ENCODE measurements at places on chromosomes 11 and 22.

DNA sequence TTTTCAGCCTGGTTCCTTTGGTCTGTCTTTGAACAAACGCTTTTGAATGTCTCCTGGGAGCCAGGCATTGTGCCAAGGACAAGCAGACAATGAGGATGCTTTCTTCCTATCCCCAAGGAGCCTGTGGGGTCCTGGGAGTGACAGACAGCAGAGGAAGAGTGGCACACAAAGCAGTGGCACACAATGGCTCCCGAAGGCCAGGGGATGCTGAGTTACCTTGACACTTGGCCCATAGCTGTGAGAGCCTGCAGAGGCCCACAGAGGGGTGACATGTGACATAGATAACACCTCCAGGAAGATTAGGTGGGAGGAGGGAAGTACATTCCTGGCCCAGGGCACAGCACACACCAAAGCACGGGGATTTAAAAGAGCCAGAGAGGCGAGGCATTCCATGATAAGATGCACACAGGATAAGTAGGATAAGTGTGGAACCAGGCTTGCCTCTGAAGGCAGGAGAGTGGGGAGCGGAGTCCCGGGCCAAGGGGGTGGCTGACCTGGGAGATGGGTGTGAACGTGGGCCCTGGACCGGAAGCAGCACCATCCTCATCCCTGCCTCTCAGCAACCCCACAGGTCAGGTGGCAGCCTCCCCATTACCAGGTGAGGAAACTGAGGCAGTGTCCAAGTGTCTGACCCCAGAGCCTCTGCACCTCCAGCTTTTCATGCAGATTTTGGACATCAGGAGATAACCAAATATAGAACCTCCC is 6.3 kb downstream of the UPB1 start:
- DNase-seq: no peak

DNA sequence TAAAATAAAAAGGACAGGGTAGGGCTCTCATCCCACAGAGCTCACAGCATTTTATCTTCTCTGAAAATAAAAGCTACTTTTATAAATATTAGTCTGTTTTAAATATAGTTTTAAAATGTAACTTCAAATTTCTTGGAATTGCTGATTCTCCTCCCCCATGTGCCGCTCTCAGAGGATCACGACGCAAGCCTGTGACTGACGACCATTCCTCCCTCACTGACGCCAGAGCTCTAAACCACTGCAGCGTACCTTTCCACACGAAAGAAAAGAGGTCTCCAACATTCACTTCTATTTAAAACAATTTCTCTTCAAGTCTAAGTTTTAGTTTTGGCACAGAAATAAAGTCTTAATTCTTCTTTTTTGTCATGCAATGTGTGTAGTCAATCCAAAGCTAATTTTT is 9.3 kb downstream of the TOLLIP start:
- no peak for DNase-seq

DNA sequence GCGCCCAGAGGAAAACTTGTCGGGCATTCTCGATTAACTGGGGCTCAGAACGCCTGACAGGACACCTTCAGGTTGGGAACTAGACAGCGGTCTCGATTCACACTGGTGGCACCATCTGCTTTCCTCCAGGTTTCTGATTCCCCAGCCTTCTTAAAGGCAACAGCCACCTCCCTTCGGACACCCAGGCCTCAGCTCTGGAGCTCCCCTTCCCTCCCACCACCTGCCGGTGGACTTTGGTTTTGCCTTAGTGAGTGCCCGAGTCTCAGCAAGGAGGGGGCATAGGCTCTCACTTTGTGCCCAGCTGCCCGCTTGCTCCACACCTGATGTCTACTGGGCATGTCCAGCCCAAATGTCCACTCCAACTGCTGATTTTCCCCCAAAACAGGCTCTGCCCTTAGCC is 110.4 kb upstream of the PARVA start:
- no peak for DNase-seq

GRCh38 chr11:67045314-67045713 is 11.3 kb upstream of the RHOD start:
- DNase-seq: peak; percentile 91

DNA sequence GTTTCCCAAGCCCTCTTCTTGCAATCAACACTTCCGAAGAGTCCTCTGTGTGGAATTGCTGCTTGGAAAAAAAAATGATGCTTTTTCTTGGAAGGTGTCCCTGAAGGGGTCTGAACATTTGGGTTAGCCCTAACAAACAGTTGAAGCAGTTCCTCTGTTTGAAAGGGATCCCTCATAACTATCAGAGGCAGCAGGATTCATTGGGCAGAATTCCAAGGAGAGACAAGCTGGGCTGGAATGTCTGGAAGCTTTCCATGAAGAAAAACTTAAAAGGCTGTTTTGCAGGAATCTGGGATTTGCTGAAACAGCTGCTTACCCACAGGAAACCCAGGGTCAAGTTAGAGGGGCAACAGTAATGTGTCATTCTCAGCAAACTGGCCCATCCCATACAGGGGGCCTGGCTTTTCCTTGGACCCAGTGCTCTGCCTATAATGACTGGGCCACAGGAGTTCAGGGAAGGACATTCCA is 3.1 kb downstream of the CSNK2A3 start:
- DNase-seq: peak; percentile 32

All from iris pigment epithelial cell (primary cell).